ENCODE measurements at places on chromosomes 4 and X. TPM values are rescaled to one million over a fixed set of nuclear protein-coding genes. Genes with fewer than 3 reads are reported as not detected.

Gene HPGD
- total RNA-seq: 69.0 TPM

Gene YIPF7
- total RNA-seq: not detected

Gene PPP1R2C
- not detected for total RNA-seq

Gene SLC10A7
- 24.5 TPM for total RNA-seq

Gene GPR78
- total RNA-seq: not detected

Gene RTL5
- total RNA-seq: 1.2 TPM

Gene PDZD4
- total RNA-seq: 6.3 TPM

Gene GPRASP1
- total RNA-seq: 11.2 TPM

Gene PPP4R3C
- not detected for total RNA-seq

Gene SCRG1
- 0.47 TPM for total RNA-seq

GRCh38 chr4:117134386-117134785 is 49.0 kb upstream of the TRAM1L1 start:
- no peaks in the 10 kb centered on the region for H3K27me3 ChIP-seq
- H3K36me3 ChIP-seq: no peaks in the 10 kb centered on the region
- no peak overlapping the region for H3K27ac ChIP-seq
- DNase-seq: no peak
- no peak overlapping the region for H3K4me3 ChIP-seq

- no peak for DNase-seq
- H3K27me3 ChIP-seq: no peaks in the 10 kb centered on the region
- no peak overlapping the region for H3K27ac ChIP-seq
These were observed 632.2 kb downstream of the TRAM1L1 start for GRCh38 chr4:116453127-116453526.

- peaks cover 2% of the 10 kb centered on the region for H3K4me1 ChIP-seq
- DNase-seq: no peak
- H3K27me3 ChIP-seq: no peaks in the 10 kb centered on the region
- no peaks in the 10 kb centered on the region for H3K36me3 ChIP-seq
- no peak overlapping the region for H3K27ac ChIP-seq
These were observed 286.1 kb downstream of the DCHS2 start for GRCh38 chr4:154205471-154205870.

GRCh38 chr4:149708513-149709130 is 107.0 kb downstream of the IQCM start:
- H3K27ac ChIP-seq: no peak overlapping the region
- no peaks in the 10 kb centered on the region for H3K27me3 ChIP-seq
- no peak overlapping the region for H3K4me3 ChIP-seq
- H3K4me1 ChIP-seq: peaks cover 10% of the 10 kb centered on the region

GRCh38 chr4:78665216-78665770 is 110.9 kb upstream of the BMP2K start:
- no peak for DNase-seq
- H3K36me3 ChIP-seq: no peaks in the 10 kb centered on the region
- no peak overlapping the region for H3K4me3 ChIP-seq
- no peak overlapping the region for H3K27ac ChIP-seq

DNA sequence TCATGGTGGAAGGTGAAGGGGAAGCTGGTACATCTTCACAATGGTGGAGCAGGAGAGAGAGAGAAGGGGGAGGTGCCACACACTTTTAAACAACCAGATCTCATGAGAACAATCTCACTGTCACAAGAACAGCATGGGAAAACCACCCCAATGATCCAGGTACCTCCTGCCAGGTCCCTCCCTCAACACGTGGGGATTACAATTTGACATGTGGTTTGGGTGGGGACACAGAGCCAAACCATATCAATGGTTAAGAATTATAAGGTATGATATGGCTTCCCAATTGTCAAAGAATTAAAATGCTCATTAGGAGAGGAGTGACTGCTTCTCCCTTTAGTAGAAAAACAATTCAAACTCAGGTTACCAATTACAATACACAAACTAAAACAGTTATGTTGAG is 143.3 kb downstream of the PDLIM5 start:
- no peaks in the 10 kb centered on the region for H3K27me3 ChIP-seq
- DNase-seq: no peak
- peaks cover 6% of the 10 kb centered on the region for H3K4me1 ChIP-seq
- no peak overlapping the region for H3K4me3 ChIP-seq
- no peak overlapping the region for H3K27ac ChIP-seq
- H3K36me3 ChIP-seq: peaks cover 16% of the 10 kb centered on the region

DNA sequence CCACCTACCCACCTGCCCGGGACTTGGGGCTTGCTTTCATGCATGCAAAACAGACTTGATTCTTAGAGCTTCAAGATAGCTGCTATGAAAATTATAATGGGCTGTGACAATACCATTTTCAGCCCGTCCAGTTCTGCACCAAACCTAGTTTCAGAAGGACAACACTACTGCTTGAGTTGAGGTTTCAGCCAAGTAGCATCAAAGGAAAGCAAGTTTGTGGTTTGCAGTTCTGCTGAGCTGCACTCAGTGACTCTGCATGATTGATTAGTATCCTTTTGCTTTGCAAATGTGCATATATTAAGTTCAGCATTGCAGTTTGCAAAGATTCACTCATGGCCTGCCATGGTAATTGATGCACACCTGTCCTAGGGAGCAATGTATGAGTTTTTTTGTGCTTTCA is 442.7 kb downstream of the RPA4 start:
- H3K27ac ChIP-seq: no peak overlapping the region
- H3K36me3 ChIP-seq: no peaks in the 10 kb centered on the region

DNA sequence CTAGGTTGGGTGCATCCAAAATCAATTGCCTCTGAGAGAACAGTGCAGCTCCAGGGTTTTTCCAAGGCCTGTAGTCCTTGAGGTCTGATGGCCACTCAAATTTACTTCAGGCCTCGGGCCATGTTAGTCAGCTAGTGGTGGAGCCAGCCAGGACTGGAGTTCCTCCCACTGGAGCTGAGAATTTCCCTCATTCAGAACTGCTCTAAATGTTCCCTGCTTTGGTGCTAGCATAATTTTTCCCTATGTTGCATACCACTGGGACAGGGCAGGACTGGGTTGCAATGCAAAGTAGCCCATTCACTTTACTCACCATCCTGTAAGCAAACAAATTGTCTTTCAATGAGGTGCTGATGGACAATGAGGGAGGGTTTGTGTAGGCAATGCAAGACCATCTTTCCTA is 146.0 kb upstream of the ZXDB start:
- H3K4me1 ChIP-seq: no peaks in the 10 kb centered on the region
- H3K4me3 ChIP-seq: no peak overlapping the region
- no peak overlapping the region for H3K27ac ChIP-seq
- no peak for DNase-seq
- H3K36me3 ChIP-seq: no peaks in the 10 kb centered on the region

- no peaks in the 10 kb centered on the region for H3K27me3 ChIP-seq
- no peaks in the 10 kb centered on the region for H3K4me1 ChIP-seq
- no peak overlapping the region for H3K4me3 ChIP-seq
- no peak overlapping the region for H3K27ac ChIP-seq
These were observed 87.7 kb downstream of the SHROOM4 start for GRCh38 chrX:50726296-50726695.

GRCh38 chr4:165124488-165124887 is 11.8 kb upstream of the TMEM192 start:
- H3K27ac ChIP-seq: no peak overlapping the region
- H3K36me3 ChIP-seq: no peaks in the 10 kb centered on the region
- H3K4me3 ChIP-seq: no peak overlapping the region
- H3K27me3 ChIP-seq: no peaks in the 10 kb centered on the region

DNA sequence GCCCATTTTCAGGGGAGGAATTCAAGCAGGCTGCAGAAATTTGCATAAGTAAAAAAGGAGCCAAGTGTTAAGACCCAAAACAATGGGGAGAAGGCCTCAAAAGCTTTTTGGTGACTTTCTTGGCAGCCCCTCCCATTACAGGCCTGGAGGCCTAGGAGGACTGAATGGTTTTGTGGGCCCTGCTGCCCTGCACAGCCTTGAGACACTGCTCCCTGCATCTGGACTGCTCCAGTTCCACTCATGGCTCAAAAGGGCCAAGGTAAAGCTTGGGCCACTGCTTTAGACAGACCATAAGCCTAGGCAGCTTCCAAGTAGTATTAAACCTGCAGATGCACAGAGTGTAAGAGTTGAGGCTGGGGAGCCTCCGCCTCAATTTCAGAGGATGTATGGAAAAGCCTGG is 501.6 kb downstream of the MID1IP1 start:
- no peaks in the 10 kb centered on the region for H3K36me3 ChIP-seq
- H3K27me3 ChIP-seq: no peaks in the 10 kb centered on the region
- no peak overlapping the region for H3K27ac ChIP-seq

DNA sequence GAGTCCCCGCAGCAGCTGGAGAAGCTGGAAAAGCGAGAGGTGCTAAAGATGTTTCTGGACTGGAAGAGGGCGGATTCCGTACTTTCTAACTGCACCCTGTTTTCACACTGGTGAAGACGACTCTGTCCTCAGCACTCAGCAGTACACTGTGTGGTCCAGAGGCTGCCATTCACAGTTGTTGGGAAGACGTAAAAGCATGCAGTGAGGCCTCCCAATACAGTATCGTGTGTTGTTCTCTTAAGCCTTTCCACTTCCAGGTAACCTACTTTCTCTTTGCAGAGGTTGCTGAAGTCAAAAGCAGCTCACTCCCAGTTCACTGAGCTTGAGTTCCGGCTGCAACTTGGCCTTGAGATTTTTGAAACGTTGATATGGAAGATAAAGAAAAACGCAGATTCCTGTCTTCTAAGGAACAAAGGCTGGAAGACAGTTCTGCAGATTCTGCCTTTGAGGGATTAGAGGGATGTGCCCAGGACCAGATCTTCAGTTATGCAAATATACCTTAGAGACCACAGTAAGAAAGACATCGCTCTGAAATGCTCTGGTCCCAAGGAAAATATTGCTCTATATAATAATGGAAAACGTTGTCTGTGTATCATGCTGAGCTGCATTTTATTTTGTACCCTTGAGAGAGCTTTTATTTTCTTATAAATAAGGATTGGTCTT is 540.9 kb downstream of the TRIML1 start:
- no peaks in the 10 kb centered on the region for H3K4me1 ChIP-seq
- H3K27me3 ChIP-seq: no peaks in the 10 kb centered on the region
- no peak overlapping the region for H3K4me3 ChIP-seq
- H3K27ac ChIP-seq: no peak overlapping the region
- no peak for DNase-seq

- no peaks in the 10 kb centered on the region for H3K4me1 ChIP-seq
- H3K27me3 ChIP-seq: no peaks in the 10 kb centered on the region
- no peak for DNase-seq
- H3K27ac ChIP-seq: no peak overlapping the region
These were observed 434.6 kb upstream of the GNPDA2 start for GRCh38 chr4:45160951-45161350.

GRCh38 chrX:66110112-66110511 is 53.9 kb upstream of the HEPH start:
- no peak overlapping the region for H3K4me3 ChIP-seq
- H3K4me1 ChIP-seq: no peaks in the 10 kb centered on the region
- H3K27ac ChIP-seq: no peak overlapping the region
- H3K36me3 ChIP-seq: no peaks in the 10 kb centered on the region
- no peaks in the 10 kb centered on the region for H3K27me3 ChIP-seq

DNA sequence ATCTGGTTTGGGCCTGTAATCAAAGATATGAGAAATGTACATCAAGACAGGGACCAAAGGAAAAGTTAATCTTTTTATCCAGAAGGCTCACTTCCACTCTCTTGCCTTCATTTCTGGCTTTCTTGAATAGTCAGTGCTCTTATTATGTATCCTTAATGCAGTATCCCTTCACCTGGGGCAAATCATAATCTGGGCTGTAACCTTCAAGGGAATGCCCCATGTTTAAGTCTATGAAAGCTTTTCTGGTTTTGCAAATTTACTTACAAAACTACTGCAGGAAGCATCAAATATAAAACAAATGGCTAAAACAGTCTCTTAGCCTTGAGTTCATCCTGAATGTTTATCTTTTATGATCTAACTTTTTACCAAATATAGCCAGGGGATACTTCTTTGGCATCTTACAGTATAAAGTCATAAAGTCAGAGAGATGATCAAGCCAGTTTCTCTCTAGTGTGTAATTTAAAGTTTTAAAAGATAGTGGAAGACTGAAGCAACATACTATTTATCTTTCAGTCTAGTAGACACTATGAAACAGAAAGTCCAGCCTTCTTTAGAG is 1214.8 kb downstream of the STIM2 start:
- no peaks in the 10 kb centered on the region for H3K4me1 ChIP-seq
- H3K27me3 ChIP-seq: no peaks in the 10 kb centered on the region
- no peaks in the 10 kb centered on the region for H3K36me3 ChIP-seq
- H3K27ac ChIP-seq: no peak overlapping the region
- DNase-seq: no peak
- no peak overlapping the region for H3K4me3 ChIP-seq

DNA sequence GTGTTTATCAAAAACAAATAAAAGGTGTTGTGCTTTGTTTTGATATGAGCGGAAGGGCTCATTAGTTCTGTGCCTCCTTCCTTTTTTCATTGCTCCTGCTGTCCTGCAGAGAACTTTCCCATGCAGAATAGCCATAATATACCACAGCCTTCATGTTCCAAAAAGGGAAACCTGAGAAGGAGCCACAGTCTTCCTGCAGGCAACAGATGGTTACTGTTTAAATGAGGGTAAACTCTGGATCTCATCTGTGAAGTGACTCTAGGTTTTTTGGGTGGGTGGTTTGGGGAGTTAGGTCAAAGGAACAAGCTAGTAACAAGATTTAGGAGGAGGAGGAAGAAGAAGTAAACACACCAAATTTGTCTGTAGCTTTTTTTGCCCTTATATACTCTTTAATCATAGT is 131.8 kb downstream of the BMPR1B start:
- H3K4me1 ChIP-seq: no peaks in the 10 kb centered on the region
- no peak overlapping the region for H3K4me3 ChIP-seq
- no peaks in the 10 kb centered on the region for H3K36me3 ChIP-seq

DNA sequence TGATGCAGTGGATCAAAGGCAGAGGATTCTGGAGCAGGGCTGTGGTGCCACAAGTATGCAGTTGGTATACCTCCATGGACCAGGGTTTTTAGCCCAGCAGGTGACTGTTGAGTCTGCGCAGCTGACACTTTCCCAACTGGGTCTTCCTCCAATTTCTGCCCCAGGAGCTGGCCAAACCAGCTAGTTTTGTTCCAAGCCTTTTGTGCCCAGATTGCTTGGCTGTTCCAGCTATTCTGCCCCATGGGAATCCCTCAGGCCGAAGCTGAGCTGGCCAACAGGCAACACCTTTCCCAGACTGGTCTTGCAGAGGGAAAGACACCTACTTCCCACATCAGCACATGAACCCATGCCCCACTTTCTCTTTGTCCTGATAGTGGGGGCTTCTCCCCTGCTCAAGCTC is 22.8 kb upstream of the ANKRD17 start:
- no peak for DNase-seq
- H3K4me1 ChIP-seq: no peaks in the 10 kb centered on the region
- no peaks in the 10 kb centered on the region for H3K36me3 ChIP-seq
- no peaks in the 10 kb centered on the region for H3K27me3 ChIP-seq

Measured in suprapubic skin (tissue), 4 donors.